ENCODE measurements at places on chromosomes 5 and 9.

- no peak for DNase-seq
Measured at GRCh38 chr9:8802242-8802641, 1002.7 kb upstream of the DMAC1 start.

DNA sequence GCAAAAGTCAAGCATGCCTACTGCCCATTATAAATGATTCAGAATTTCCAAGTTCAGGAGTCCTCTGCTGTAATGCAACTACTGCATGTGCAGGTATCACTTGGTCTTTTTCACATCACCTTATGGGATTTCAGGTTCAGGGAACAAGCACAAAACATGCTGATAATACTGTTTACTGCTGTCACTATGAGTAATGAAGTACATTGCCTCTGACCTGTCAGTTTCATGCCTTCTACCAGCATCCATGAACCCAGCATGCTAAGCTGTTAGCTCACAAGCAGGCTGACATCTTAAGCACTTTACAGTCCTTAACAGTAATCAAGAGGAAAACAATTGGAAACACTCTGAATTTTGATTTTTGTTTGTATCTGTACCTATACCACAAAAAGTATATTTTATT, 743.8 kb downstream of the CDH12 start:
- DNase-seq, result no peak

DNA sequence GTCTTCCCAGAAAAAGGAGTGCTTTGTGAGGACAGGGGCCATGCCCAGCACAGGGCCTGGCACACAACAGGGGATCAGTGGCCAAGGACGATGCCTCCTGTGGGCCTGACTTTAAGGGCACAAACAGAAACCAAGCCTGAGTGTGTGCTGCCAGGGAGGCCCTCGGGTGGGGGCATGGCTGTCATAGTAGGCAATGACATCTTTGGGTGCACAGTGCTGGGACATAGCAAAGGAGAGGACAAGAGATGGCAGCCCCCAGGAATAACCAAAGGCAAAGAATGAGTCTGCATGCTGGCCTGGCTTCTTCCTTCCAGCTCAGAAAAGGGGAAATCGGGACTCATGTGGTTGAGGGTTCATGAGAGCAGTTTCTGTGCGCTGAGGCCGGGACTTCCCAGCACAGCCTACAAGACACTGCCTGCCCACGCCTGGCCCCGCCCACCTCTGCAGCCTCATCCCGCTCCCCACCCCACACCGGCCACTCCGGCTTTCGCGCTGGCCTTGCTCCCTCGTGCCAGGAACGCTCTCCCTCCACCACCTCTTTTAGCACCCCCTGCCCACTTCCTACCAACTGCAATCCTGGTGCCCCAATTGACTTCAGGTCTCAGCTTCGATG, 13.8 kb upstream of the LHX2 start:
- no peak for DNase-seq

- DNase-seq, result no peak
Measured at GRCh38 chr5:40260361-40260760, 419.4 kb upstream of the PTGER4 start.

DNA sequence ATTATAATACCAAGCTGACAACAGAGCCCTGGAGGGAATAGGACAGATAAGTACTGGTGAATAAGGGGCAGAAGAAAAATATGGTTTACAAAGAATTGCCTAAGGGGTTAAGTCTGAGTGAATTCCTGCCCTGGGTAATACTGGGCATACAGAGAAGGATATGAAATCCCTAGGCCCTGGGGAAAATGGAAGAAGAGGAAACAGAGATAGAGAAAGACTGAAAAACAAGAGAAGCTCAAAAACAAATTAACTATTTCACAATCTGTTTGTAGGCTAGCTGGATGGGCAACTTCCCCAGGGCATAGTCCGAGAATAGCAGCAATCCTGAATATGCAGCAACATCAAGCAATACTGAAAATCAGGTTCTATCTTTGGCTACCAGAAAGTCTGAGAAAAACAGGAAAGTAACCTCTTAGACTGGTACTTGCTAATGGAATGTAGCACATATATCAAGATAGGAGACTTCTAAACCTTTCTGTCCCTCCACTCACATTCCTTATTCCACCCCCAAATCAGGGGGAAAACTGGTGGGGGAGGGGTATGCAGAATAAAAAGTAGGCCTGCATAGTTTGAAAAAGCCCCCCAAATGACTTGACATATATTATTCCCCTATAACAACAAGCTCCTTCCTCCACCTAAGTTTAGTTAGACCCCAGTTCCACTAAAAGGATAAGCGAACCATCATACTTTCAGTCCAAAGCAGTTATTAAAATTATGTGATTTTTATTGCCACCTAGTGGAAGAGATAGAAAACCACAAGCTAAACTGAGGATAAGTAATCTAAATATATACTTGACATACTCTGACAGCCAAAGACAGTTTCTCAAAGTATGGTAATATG, 20.6 kb downstream of the SLC38A9 start:
- DNase-seq, result peak; percentile 54

DNA sequence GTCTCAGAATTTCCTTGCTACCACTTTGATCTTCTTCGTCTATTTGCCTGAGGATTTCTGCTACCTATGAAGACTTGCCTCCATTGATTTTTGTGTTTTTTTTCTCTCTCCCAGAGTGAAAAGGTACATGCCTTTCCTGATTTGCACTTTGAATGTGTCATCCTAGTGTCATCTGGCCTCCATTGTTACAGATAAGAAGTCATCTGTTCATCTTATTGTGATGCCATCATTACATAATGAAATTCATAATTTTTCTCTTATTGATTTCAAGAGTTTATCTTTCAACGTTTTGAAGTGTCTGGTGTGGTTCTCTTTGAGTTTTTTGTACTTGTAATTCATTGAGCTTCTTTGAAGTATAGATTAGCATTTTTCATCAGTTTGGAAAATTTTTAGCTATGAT, 144.8 kb downstream of the SH3GL2 start:
- no peak for DNase-seq

GRCh38 chr5:3349704-3350565, 245.7 kb upstream of the IRX1 start:
- DNase-seq, result no peak

GRCh38 chr9:134065612-134066419, 2.0 kb downstream of the BRD3 start:
- peak; percentile 72 for DNase-seq

- no peak for DNase-seq
Measured at GRCh38 chr9:38677660-38678303, 42.2 kb downstream of the FAM240B start.
